ENCODE measurements at places on chromosomes 16 and 17.

- DNase-seq = no peak
Observed at GRCh38 chr17:65553646-65554552, 7.5 kb downstream of the AXIN2 start.

DNA sequence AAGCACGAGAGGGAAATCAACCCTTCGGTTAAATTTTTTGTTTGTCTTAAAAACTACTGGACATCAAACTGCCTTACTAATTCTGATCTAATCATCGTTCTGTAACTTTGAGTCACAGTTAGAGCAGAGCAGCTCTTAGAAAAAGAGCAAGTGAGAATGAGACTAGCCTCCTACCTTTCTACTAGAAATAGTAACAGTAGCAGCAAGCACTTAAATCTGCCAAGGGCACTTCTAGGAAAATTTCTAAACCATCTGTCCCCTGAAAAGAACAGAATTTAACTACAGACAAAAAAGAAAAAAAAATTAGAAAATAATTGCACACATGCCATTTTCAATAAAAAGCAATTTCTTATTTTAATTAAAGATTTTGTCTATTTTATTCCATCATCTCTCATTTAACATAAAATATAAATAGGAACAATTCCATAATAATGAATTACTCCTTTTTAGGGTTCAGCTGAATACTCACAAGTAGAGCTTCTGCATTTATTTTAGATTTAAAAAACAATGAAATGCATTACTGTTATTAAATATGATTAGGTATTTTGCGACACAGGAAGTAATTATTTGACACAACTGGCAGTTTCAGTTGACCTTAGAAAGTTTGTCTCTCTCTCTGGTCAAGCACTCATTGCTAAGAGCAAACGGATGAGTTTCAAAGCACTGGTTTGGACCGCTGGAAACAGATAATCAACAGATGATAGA, 250.8 kb upstream of the SOX9 start:
- no peak for DNase-seq

DNA sequence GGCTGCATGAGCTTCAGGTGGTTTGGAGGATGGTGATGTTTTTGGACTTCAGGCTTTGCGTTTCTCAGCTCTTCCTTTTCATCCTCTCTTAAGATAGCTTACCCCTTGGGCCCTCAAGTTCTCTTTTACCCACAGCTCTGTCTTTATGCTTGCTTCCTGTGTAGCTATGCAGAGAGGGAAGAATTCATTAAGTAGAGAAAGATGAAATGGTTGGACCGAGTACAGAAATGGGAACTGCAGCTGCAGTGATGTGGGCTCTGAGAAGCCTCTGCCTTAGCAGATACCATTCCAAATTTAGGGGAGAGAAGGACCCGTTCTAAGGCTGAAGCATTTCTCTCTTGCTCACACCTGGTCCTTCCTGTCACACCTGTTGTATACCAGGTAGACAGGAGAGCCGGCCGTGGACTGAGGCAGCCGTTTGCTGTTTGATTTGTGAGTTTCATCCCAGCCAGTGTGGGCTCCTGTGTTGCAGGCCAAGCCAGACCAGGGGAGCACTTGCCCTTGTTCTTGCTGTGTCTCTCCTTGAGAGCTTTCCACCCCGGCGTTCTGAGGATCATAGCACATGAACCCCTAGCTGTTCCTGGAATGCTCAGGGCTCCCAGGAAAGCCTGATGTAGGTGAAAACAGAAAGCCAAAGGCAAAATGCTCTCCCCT, 392.7 kb downstream of the CPPED1 start:
- no peak for DNase-seq

- DNase-seq = no peak
Observed at GRCh38 chr16:11139326-11140097, 116.5 kb downstream of the SOCS1 start.

GRCh38 chr17:64171041-64171440, 41.1 kb upstream of the ERN1 start:
- no peak for DNase-seq

GRCh38 chr17:33674685-33675084, 381.6 kb upstream of the ASIC2 start:
- DNase-seq = no peak

- no peak for DNase-seq
Observed at GRCh38 chr16:24348545-24349290, 92.6 kb downstream of the CACNG3 start.

GRCh38 chr17:10702574-10702973, 5.2 kb downstream of the ADPRM start:
- DNase-seq = no peak

DNA sequence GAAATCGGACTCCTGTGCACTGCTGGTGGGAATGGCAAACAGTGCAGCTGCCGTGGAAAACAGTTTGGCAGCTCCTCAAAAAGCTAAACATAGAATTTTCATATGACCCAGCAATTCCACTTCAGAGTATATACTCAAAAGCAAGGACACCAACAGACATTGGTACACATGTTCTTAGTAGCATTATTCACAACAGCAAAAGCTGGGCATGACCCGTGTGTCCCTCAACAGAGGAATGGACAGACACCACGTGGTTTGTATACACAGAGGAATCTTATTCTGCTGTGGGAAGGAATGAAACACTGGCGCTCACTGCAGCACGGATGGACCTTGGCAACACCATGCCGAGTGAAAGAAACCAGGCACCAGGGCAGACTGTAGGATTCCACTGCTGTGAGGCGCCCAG, 16.0 kb downstream of the NPTX1 start:
- no peak for DNase-seq

- DNase-seq = no peak
Observed at GRCh38 chr17:76714822-76715495, 4.2 kb upstream of the MXRA7 start.

DNA sequence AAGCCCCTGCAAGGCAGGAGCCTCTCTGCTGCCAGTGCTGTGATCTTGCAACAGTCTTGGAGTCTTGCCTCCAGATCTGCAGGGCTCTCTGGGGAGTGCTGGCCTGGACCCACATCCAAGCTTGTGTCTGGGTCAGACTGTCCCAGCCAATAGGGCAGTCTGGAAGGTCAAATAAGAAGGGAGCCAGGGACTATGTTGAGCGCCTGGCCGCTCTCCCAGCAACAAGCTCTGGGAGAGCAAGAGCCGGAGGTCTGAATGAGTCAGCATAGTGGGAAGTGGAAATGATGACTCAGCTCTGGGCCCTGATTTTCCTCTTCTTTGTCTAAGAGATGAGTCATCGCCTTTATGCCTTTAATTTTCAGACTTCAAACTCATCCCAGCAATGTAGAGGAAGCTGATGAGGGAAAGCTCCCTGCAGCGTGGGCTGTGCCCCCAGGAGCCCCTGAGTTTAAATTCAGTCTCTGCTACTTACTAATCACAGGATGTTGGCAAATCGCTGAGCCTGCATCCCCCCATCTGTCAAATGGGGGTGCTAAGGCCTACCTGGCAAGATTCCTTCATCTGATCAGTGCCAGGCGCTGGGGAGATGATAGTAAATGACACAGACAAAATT, 43.6 kb upstream of the HAPSTR1 start:
- no peak for DNase-seq

- no peak for DNase-seq
Observed at GRCh38 chr17:74994440-74994839, 7.0 kb downstream of the CDR2L start.

- no peak for DNase-seq
Observed at GRCh38 chr17:35645923-35646322, 58.8 kb downstream of the AP2B1 start.

DNA sequence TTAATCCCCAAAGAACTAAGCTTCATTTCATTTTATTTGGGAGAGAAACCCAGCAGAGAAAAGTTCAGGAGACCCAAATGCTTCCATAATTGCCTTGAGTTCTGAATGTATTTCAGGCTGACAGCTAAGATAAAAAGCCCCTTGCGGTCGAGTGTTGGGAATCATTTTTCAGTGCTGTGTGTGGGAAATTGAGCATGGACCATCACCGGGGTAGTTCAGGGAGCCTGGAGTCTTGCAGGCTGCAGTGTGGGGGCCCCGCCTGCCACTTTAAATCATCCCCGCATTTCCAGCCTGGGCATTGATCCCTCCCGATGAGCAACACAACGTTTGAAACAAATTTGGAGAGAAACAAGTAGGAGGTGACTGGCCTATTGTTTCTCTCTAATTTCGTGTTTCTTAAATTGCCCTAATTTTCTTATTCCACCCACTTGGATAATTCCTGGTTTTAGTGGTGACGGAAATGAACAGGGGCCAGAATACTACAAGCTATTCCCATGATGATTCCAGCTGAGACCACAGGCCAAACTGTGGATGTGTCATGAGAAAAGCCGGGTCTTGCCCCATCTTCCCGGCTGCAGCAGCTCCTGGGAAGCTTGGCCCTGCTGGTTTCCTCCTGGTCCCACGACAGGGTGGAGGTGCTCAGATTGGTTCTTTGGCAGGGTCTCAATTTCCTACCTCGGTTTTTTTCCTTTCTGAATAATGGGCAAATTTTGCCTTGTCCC, 75.1 kb downstream of the FOXL1 start:
- no peak for DNase-seq

DNA sequence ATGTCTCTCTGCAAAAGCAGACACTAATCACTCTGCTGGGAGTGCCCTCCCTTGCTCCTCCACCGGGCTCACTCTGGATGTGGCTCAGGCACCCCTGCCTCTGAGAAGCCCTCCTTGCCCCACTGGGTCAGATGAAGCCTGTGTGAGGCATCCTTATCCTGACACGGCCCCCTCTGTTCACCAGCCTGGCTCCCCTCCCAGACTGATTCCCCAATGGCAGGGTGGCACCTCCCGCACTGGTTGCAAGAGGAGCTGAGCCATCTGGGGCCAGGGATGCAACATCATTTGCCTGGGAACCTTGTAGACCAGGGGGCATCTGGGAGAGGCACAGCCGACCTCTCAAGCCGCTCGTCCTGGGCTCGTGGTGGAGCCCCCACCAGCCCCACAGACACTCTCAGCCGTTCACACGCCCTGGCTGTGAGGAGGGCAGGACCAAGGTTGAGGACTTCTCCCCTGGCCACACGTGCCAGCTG, 6.7 kb downstream of the SMTNL2 start:
- no peak for DNase-seq

- no peak for DNase-seq
Observed at GRCh38 chr16:77430787-77431585, 3.8 kb downstream of the ADAMTS18 start.

DNA sequence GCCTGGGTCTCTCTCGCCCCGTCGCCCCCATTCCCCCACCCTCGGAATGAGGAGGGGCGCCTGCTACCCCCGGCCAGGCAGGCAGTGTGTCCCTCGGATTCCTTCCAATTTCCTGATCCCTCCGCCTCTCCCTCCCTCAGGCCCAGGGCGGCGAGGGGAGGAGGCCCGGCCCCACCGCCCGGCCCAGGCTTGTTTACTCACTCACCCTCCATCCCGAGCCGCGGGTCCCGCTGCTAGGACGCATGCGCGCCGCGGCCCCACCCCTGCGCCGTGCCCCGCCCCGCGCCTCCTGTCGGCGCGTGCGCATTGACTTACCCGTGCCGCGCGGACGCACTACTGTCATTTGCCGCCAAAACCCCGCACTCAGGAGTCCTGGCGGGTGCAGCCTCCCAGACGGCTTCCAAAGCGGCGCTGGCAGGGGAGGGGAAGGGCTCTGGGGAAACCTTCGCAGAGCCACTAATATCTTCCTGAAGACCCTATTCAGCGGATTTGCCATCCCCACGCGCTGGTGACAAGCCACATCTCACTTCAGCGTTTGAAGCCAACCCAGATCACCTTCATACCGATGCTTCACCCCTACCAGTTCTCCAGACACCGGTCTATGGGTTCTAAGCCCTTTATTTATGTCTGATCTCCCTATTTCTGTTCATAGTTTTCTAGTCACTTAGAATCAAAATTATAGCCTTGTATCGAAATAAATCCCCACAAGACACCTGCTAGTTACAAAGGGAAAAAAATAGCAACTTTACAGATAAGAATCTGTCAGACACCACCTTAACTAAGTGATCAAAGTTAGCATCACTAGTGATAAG, at the start of gene EZH1:
Gene EZH1, minus strand, starts transcription at position 235 of the 812 bp plus-strand sequence. CDS start 16,099 bp downstream, outside the sequence.
- peak; percentile 63 for DNase-seq

- DNase-seq = no peak
Observed at GRCh38 chr16:48014349-48015135, 141.3 kb downstream of the ABCC12 start.

GRCh38 chr16:64865069-64865696, 256.7 kb downstream of the CDH11 start:
- DNase-seq = no peak

- DNase-seq = peak; percentile 28
Observed at GRCh38 chr17:48131216-48131824, 23.8 kb downstream of the SNX11 start.

DNA sequence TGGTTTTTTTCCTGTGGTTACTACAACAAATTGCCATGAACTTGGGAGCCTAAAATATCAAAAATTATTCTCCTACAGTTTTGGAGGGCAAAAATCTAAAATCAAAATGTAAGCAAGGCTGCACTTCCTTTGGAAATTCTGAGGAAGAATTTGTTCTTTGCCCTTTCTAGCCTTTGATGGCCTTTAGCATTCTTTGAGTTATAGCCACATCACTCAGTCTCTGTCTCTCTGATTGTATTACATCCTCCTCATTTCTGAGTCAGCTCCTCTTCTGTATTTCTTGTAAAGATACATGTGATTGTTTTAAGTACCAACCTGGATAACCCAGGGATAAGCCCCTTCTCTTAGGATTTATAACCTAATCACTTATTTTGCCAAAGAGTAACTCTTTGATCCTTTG, 282.0 kb downstream of the BCAS3 start:
- DNase-seq = no peak
